ENCODE measurements at places on chromosomes 2 and 18.

GRCh38 chr2:39093218-39093898 lies 27.5 kb downstream of the SOS1 start:
- DNase-seq = no peak

DNA sequence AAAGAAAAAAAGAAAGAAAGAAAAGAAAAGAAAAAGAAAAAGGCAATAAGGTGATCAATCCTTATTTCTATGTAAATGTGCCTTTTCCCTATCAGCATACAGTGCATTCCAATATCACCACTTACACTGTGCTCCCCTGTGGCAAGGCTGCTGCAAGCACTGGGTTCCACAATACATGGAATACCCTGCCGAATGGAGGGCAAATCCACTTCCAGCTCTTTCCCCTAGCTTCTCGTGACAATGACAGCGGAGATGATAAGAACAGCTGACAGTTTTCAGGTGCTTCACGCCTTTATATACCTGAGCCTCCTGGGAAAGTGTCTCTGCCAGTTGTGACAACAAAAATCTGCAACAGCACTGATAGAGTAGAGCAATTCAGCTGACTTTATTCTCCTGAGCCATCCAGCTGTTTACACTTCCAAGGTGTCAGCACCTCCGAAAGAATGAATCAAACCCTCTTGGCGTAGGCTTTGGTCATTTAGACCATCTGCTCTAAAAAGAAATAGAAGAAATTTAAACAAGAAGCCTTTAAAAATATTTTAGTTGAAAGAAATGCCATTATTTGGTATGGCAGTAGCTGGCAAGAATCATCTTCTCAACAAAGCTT lies 135.2 kb upstream of the RNF152 start:
- no peak for DNase-seq

DNA sequence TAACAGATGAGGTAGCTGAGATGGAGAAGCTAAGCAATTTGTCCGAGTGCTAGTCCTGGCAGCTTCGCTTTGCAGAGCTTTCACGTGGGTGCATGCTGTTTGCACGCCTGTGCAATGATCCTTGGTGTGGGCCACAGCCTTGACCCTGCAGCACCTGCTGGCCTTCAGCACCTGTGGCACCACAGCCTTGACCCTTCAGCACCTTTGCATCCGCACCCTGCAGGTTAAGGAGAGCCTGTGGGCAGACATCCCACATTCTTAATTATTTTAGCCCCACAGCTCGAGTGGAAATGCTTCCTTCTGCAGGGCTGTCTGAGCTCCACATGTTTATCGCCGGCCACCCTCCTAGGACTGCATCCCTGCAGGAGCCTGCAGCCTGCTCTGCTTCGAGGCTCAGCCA lies 19.3 kb downstream of the NCK2 start:
- no peak for DNase-seq

- DNase-seq = no peak
Observed at GRCh38 chr2:181304011-181304844, 153.0 kb upstream of the ITGA4 start.

- peak; percentile 81 for DNase-seq
Observed at GRCh38 chr2:167293172-167293781, 405.0 kb downstream of the XIRP2 start.

DNA sequence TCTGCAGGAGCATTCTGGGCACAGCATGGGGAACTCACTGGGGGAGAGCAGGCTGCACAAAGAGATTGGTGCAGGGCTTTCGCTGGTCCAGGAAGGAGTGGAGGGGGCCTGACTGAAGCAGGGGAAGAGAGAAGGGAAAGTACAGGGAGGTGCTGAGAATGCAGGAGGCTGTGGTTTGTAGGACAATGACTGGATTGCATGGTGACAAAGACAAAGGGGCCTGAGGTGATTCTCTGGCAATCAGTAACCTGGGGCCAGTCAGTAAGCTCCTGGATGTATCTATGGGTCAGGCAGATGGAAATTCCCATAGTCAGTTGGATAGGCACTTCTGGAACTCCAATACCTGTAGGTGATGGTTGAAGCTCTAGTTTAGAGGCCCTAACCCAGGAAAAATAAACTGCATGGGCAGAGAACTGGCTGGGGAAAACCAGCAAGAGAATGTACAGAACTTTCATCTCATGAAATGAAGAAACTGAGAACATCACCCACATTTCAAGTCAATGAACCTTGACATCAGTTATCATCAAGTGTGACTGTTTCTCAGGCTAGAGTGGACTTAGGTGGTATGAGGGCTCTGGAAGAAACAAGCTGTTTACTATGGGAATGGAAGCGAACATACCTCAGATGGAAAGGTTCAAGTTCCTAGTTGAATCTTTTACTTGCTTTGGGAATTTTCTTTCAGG lies 193.2 kb downstream of the TPGS2 start:
- no peak for DNase-seq

DNA sequence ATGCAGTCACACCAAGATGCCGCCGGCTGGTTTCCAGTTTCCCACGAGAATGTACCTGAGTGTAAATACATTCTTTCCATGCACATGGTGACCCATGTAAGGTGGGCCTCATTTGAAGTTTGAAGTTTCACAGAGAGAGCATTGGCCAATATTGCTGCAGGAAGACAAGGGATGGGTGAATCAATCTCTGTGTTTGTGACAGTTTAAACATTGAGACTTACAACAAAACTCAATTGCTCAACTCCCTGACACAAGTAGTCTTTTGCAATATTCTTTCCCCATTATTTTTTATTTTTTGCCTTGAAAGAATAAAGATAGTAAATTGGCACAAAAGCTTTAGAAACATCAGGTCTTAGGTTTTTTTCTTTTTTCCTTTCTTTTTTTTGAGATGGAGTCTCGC lies 5.1 kb downstream of the SERPINB2 start:
- no peak for DNase-seq

GRCh38 chr2:69644506-69644979 lies 1.0 kb upstream of the AAK1 start:
- no peak for DNase-seq

All from left lung (tissue), 14 donors.